ENCODE measurements at places on chromosomes 1 and 21. TPM values are rescaled to one million over a fixed set of nuclear protein-coding genes. Genes with fewer than 3 reads are reported as not detected.

Gene IVL
- total RNA-seq = not detected

Gene S100A14
- not detected for total RNA-seq

Gene UAP1
- total RNA-seq = 21.6 TPM

Gene UBL4B
- not detected for total RNA-seq

Gene ETNK2
- total RNA-seq = 0.16 TPM

Gene FAM177B
- total RNA-seq = not detected

Gene LCE1C
- not detected for total RNA-seq

Gene HTR6
- not detected for total RNA-seq

Gene PTPRU
- 0.16 TPM for total RNA-seq

Gene TDRKH
- total RNA-seq = 14.9 TPM

Gene COQ8A
- total RNA-seq = 24.3 TPM

Gene LCE2A
- total RNA-seq = not detected

Gene IFI16
- total RNA-seq = 262 TPM

Gene GBP4
- total RNA-seq = 76.5 TPM

Gene CDCA8
- 64.9 TPM for total RNA-seq

Gene CD34
- total RNA-seq = 0.05 TPM

Gene DISP3
- total RNA-seq = 0.34 TPM

Gene LSS
- 41.0 TPM for total RNA-seq

Gene RUSC1
- 28.6 TPM for total RNA-seq

Gene C1orf115
- 0.34 TPM for total RNA-seq

Gene WNT3A
- not detected for total RNA-seq

Gene RNU1-4
- total RNA-seq = 2,397 TPM

Gene PDZK1
- total RNA-seq = 0.36 TPM

Measured in T-helper 2 cell treated with Interferon-gamma antibody and Interleukin-4, amounts not matched to agents 100 ng/mL and 5 ng/mL, for 36 hours (primary cell).